ENCODE measurements at places on chromosomes 12 and 14.

DNA sequence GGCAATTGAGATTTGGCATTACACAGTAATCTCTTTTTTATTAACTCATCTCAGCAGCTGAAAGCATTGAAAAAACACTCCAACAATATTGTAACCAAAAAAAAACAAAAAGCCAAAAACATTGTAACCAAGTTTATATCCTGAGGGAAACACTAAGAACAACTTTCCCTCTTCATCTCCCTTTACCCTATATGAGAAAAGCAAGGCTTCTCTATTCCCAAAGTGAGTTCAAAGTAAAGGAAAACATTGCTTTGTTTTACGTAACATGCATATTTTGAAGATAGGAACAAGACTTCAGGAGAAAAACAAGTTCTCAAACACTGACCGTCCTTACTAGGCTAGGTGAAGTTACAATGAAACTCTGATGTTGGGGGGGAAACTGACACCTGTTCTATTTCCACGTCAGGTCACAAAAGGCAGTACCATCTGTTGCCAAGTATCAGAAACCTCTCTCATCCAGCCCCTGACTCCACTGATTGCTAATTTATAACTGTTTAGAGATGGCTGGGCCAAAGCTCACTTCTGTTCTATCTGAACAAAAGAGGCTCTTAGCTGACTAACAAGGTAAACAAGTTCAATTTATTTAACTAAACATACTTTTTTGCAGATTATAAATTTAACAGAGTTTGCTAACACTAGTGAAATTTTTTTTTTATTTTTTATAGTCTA is 67.9 kb upstream of the PLXNC1 start:
- DNase-seq, result no peak

- DNase-seq, result no peak
Measured at GRCh38 chr12:75065482-75065881, 144.2 kb downstream of the KCNC2 start.

- DNase-seq, result no peak
Measured at GRCh38 chr12:40769846-40770245, 77.6 kb downstream of the CNTN1 start.

DNA sequence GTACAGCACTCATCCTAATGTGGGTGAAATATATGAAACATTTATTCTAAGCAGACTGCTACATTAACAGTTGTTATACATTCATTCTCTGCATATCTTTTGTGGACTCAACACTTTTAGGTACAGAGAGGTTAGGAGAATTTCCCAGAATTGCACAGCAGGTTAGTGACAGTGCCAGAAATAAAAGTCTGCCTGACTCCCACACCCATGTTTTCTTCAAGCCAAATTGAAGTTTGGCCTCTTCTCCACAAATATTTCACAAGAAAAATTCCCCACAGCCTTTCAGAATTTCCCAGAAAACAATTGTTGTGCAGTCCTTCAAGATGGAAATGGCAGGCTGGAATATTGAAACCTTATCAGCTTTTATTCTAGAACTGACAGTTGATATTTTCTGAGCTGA is 464.8 kb downstream of the RAD51B start:
- DNase-seq, result no peak

GRCh38 chr14:103378038-103378854 is 7.0 kb upstream of the MARK3 start:
- DNase-seq, result no peak

DNA sequence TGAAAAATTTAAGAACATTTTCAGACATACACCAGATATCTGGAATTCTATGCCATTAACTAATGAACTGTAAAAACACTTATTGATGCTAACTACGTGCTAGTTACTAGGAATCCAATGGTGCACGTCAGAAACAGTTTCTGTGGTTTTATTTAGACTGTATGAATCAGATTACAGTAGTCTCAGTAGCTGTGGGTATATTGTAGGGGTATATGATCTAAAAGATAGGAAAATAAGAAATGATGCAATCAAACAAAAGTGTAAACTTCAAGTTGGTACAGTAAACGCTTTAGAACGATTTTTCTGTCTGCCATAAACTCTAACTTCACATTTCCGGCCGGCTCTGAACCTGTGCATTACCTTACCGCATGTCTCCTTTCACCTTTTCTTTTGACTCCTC is 2.3 kb downstream of the ABCC9 start:
- no peak for DNase-seq

DNA sequence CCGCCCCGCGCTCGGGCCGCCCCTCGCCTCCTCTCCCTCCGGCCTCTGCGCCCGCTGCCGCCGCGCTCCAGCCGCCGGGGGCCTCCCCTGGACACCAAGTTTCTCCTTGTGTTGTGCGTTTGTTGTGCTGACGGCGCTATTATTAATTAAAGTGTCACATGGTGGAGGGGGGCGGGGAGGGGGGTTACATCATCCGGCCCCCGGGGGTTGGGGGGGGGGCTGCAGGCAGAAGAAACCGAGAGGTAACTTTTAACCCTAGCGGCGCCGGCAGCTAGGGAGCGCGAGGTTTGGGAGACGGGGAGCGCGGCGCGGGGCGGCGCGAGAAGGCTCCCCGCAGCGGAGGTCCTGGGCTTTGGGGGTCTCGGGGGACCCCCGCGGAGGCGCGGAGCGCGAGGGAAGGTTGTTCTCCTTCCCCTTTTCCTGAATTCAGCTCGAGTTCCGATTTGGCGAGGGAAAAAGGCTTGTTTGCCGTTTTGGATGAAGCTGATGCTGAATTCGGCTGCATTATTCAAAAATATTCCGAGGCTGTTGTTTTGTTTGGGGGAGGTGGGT is at the start of gene HRK:
HRK (minus strand) TSS at position 117 of the 552 bp plus-strand sequence. CDS start 134 bp downstream, outside the sequence.
- DNase-seq, result no peak

DNA sequence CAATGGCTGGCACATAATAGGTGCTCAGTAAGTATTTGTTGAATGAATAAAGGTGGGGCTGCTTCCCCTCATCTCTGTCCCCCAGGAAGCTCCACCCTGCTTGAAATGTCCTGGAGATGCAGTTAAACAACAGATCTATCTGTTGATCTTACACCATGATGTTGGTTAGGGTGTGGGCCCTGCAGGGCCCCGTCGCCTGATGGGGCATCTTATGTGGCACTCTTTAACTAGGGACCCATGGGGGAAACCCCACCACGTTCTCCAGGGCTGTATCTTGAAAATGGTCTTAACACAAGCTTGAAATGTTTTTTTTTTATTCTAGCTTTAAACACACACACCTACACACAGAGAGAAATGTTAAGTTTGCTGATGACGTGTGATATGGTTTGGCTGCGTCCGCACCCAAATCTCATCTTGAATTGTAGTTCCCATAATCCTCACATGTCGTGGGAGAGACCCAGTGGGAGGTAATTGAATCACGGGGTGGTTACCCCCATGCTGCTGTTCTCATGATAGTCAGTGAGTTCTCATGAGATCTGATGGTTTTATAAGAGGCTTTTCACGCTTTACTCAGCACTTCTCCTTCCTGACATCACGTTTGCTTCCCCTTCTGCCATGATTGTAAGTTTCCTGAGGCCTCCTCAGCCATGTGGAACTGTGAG is 741.7 kb downstream of the VRK1 start:
- DNase-seq, result no peak

DNA sequence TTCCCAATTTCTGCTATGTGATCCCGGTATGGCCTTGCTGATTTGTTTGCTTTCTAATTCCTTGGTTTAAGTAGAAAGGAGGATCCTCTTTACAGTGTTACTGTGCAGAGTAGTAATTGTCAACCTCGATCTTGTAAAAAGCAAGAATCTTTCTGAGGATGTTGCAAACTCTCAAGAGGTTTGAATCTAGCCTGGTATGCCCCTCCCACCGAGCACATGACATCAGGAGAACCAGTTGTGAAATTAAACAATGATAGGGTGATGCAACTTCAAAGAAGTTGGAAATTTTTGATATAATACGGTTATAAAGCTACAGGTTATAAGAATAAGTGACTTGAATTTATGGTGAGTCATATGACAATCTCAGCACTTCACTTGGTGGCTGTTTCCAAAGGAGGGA is 35.0 kb upstream of the FUT8 start:
- no peak for DNase-seq

DNA sequence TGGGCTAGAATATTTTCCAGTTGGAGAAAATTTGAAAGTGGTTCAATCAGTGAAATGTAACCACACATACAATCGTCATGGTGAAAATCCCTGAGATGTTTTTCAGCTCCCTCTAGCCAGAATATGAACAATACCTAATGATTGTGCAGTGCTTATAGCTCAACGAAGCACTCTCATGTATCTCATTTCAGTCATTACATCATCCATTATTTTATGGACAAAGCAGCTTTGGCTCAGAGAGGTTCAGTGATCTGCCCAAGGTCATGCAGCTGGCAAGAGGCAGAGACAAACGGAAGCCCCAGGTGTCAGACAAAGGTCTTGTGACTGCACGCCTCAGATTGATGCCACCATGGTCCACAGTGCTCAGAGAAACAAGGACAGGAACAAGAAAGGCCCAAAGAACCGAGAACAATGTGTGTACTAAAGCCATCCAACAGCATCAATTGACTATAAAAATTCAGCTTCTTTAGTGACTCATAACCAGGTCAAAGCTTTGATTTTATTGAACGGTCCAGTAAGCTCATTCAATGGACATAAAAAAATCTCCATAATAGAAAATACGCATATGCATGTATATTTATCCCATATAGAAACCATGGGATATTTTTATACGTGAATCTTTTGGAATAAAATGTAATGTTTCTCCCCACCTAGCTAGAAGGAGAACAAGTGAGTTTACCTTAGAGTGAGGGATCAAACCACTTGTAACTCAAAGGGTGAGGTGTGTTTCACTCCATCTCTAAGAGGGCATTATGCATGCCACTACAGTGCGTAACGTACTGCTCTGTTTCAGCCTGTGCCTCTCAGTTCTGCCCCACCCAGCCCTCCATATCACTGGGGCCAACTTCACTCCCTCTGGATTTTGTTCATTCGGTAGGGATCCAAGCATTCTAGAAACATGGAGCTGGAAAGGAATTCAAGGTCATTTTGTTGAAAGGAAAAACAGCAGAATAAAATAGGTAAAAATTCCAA is 141.8 kb downstream of the GRIN2B start:
- no peak for DNase-seq

DNA sequence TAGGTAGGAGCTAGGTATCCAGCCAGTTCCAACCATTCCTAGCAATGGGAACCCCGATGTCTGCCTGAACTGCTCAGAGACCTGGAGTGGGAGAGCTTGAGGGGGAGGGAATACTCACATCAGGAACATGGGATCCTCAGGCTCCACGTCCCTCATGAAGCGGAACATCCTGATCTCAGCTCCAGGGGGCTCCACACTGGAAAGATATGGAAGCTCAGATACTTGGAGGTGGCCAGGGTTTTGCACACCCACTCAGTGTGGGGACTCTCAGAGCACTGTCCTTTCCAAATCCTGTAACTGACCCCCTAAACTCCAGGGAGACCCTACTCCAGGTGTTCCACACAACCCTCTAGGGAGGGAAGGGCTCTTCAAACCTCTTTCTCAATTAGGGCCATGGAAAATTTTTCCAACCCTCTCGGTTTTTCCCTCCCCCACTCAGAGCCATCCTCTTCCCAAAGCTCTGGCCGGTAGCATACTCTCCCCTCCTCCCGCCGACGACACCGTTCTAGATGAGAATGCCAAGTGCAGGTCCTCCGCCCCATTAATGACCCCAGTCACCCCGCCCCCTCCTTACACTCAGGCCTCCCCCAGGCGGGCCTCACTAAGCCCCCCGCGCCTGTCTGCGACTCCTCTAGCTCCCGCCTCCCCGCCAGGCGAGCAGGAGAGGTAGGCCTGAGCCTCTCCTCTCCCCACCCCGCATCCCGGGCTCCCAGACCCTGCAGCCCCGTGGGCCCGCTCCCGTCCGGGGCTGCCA is 597 bp downstream of the MLF2 start:
- no peak for DNase-seq

GRCh38 chr14:67167420-67168109 is 21.7 kb upstream of the GARIN2 start:
- DNase-seq, result no peak

GRCh38 chr14:100621806-100622205 is 34.6 kb upstream of the BEGAIN start:
- no peak for DNase-seq

DNA sequence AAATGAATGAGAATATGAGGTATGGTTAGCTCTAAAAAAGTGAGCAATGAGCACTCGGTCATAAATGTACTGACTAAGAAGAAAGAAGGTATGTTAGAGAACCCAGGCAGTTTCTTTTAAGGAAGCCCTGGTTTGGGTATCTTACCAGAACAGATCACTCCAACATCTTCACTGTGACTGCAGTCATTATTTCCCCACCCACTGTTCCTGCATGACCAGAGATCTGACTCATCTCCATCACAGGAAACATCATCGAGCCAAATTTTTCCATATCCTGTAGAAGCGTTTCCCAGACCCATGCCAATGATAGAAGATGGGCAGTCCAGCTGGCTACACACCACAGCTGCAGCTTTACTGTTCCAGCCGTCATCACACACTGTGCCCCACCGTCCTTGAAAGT is 48.0 kb downstream of the CD163L1 start:
- DNase-seq, result no peak

DNA sequence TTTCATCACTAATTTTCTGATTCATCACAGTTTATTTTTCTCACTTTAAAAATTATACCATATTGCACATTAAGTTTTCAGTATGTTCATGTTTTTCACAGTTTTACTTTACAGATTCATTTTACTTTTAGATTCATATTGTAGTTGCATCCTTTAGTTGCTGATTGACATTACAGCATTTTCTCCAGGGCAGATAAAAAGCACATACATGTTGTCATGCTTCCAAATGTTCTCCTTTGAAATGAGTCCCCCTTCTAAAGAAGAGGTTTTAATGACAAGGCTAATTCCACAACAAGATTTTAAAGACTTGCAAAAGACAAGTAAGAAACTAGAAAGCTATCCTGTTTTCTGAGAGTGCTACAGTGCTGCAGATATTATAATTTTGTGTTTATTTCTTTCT is 72.1 kb upstream of the RASSF8 start:
- DNase-seq, result no peak

GRCh38 chr14:45089813-45090212 is 5.9 kb downstream of the PRPF39 start:
- no peak for DNase-seq

- peak; percentile 47 for DNase-seq
Measured at GRCh38 chr12:120820884-120821510, 83.2 kb downstream of the SPPL3 start.

DNA sequence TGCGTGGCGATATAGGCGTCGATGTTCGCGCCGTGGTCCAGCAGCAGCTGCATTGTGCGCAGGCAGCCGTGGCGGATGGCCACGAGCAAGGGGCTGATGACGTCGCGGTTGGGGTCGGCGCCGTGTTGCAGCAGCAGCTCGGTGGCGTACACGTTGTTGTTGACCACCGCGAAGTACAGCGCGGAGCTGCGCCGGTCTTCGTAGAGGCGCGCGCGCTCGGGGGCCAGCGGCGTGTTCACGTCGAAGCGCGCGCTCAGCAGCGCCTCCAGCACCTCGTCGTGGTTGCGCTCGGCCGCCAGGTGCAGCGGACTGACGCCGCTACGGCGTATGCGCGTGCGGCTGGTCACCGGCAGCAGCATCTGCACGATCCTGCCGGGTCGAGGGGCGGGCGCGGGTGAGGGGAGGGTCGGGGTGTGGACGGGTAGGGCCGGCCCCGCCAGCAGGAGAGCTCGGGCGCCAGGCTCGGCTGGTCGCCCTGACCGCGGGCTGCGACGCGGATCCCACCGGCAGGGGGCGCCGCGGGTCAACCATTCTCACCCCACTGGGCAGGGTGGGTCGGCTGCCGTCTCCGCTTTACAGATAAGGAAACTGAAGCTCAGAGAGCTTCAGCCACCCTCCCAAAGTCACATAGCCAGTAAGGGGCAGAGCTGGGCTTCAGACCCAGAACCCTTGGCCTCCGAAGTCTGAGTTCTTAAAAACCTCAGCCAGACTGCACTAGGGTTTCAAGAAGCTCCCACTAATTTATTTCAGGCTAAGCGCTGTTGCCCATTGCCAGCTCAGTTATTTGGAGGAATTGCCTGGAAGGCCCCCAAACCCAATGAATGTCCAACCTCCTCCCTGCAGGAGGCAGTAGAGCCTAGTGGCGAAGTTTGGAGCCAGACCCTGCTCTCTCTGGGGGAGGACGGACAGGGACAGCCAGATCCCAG is 12.4 kb downstream of the FAM181A start:
- DNase-seq, result peak; percentile 82
